SHP77 treated with DMSO at 0.1 percent for 48 hours (cell line): ENCODE measurements at places on chromosomes 3 and 15.

GRCh38 chr3:158755421-158755820 lies 23.2 kb upstream of the RARRES1 start:
- no peak for DNase-seq

DNA sequence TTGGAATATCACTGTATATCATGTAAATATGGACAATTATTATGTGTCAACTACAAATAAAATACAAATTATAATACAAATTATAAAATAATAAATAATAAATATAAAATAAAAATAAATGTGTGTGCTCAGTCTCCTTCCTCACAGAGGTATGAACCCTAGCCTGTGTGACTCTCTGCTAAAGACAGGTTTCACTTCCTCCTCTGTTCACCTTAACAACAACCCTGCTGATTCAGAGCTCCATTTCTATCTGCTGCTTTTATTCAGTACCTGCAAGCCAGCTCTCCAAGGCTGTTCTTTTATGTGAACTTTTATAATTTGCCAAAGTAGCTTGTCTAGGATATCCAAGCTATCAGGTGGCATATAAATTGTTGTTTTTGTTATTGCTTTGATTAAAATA lies 610.7 kb upstream of the GRM7 start:
- no peak for DNase-seq

DNA sequence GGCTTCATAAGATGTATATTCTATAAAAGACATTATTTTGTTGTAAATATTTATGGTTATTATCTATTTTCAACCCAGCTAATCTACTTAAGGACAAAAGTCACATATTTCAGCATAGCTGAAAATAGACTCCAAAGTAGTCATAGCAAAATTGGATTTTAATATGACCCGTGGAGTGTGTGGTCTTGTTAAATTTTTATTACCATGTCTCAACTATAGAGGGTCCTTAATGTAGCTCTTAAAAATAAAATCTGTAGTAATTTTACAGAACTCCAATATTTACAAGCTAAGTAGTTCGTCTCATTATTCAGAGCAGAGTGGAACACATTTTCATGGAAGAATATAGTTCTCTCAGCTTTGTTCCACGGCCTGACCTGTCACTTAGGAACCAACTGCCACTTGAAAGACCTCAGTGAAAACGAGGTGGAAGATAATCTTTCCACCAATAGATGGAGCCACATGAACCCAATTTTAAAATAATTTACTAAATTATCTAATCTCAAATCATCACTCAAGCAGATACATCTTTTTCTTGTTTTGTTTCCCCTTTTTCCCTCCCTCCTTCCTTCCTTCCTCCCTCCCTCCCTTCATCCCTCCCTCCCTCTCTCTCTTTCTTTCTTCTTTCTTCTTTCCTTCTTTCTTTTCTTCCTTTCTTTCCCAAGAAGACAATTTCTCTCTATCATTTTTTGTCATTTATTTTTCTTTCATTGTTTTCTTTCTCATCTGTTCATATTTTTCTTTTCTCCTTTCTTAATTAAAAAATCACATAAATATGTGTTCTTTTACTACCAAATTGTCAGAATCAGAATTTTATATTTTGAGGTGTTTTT lies 97.2 kb downstream of the CLDN1 start:
- no peak for DNase-seq

DNA sequence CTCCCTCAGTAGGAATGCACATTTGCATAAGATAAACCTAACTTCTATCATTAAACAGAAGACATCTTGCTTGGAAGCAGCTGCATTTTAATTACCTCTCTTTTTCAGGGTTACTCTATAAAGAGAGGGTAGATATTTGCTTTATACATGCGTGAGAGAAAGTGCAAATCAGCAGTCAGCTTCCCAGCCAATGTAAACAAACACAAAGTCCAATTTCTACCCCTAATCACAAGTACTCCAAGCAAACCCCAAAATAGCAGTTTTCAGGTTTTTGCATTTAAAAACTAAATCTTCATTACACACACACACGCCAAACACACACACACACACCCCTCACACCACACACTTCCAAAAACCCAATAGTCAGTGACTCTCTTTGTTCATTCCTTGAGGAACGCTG lies 303.9 kb upstream of the ALCAM start:
- no peak for DNase-seq

- DNase-seq: no peak
Measured at GRCh38 chr3:122793568-122794416, at the start of gene HSPBAP1. Gene HSPBAP1 (minus strand): TSS chr3:122793831. CDS start chr3:122793680, 151 bp downstream.

DNA sequence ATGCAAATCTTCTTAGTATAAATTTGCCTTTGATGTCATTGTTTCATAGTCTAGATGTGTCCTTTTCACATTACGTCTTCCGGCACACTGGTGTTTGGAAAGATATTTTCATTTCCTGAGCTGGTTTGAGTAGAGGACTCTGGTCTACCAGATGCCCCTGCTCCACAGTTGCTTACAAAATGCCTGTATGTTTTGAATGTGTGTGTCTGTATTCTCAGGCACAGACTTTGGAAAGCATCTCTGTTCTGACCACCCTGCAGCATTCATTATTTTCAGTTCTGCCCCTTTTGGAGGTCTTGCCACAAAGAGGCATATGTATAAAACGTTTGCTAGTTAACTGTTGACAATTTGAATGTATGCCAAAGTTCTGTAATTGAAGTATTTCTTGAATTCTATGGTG lies 236.0 kb upstream of the GOLIM4 start:
- no peak for DNase-seq

GRCh38 chr3:122067214-122067550 lies 12.0 kb downstream of the CD86 start:
- DNase-seq: no peak

DNA sequence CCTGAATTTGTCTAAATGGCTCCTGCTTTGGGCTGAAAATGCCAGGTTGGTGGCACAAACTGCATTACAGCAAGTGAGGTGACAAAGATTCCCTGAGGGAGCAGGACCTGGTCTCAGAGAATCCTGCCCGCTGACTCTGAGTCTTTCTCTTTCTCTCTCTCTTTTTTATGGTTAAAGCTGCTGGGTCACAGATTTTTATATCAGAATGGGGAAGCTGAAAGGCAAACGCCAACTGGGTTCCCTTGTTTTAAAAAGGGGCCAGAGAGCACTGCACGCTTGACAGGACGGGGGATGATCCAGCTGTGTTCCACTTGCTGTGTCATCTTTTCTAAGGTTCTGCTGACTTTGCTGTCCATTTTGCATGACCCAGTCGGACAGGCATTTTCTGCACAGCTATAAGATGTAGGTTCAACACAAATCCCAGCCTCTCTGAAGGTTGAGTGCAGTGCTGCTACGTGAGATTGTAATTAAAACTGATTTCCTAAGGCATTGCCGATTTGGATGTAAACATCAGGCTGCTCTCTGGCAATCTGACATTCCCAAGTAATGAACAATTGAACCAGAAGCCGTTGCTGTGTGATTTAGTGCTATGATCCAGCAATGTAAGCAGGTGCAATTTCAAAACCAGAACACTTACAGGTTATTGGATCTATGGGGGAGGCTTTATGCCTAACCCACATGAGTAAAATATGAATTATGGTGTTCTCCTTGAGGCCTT lies 25.8 kb downstream of the ARHGEF3 start:
- DNase-seq: peak; percentile 7

DNA sequence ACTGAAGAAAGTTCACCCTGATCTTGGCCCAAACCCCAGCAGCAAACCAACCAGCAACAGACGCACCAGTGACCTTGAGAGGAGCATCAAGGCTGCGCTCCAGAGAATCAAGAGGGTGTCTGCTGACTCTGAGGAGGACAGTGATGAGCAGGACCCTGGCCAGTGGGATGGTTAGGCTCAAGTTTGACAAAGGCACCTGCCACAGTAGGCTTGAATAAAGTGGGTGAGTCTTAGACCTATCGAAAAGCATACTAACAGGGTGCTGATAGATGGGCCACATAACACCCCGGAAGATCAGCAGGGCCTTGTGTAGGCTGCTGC lies 23.9 kb downstream of the WHAMM start:
- DNase-seq: no peak

DNA sequence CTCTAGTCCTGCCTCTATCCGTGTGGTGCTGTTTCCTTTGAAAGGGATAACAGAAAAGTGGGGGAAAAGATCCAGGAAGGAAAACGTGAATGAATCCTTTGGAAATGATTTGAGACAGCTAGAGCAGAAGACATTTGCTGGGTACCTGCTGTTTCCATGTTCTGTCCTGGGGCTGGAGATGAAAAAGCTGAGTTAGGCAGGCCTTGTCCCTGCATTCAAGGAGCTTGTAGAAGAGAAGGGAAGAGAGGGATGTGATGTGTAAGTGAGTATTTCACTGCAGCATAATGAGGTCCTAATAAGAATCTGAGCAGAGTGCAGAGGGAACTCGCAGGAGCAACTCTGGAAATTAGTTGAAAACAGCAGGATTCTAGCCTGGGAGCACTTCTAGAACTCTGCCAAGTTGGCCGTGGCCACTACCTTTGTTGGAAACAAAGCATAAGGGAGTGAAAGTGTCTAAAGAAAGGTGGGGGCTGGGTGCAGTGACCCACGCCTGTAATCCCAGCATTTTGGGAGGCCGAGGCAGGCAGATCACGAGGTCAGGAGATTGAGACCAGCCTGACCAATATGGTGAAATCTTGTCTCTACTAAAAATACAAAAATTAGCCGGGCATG lies 13.8 kb upstream of the SEMA4B start:
- no peak for DNase-seq

- DNase-seq: no peak
Measured at GRCh38 chr3:46192939-46193338, 15.2 kb downstream of the CCR1 start.

DNA sequence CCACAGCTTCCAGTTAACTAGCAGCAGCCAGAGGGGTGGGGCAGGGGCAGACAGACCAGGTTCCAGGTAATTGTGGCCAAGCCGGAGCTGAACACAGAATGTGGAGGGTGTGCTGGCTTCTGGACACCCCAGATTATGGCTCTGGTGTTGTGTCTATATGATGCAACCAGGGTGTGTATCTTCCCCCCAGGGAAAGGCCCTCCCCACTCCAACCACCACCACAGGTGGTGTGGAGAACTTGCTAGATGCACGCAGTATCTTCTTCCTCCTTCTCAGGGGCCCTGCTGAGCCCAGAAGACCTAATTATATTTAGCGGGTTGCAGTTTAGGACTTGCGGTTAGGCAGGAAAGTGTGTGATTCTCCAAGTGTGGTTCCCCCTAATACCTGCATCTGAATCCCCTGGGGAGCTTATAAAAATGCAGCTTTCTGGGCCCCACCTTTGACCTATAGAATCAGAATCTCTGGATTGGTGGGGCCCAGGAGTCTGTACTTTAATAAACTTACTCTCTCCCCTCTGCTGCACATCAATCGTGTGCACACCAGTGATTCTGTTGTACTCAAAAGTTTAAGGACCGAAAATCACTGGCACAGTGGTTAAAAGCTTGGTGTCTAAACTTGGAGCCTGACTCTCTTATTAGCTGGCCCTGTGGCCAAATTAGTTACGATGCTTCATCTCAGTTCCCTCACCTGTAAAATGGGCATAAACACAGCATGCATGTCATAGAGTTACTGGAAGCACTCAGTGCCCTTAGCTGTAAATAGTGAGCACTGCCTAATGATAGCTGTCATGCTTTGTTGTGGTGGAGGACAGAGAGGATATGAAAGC lies 379.1 kb upstream of the PROK2 start:
- no peak for DNase-seq

- DNase-seq: no peak
Measured at GRCh38 chr15:34818526-34818925, 23.2 kb upstream of the ACTC1 start.

DNA sequence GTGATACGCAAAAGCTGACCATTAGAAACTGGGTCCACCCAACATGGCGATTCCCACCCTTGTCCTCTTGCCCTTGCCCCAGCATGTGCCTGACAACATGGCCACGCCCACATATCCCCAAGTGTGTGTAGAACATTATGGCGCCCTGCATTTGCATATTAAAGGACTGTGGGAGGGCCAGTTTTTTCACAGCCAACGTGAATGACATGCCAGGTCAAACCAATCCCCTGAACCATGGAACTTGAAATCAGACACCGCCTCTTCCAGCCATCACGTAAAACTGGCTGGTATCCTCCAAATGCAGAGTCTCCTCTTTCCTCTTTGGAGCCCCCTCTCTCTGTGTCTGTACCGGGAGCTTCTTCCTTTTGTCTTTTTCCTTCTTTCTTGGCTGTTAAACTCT lies 156.7 kb upstream of the EPHA6 start:
- no peak for DNase-seq

DNA sequence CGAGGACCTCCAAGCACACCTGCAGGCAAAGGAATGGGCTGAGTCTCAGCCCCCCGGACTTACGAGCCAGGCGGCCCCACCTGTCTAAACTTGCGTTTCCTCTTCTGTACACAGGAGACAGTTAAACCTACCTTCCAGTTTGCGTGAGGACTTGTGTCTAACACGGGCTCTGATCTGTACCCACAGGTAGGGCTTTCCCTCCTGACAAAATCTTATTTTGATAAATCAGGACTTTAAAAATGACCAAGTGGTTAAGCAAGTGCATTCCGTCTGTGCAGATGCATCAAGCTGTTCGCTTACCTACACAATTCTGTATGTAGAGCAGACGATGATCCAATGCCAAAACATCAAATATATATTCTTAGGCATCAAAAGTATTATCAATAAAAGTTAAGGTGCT lies 238.0 kb downstream of the XXYLT1 start:
- DNase-seq: no peak

- DNase-seq: no peak
Measured at GRCh38 chr3:148751461-148751860, 53.8 kb downstream of the AGTR1 start.
